Natural killer cell treated with Interleukin-12 subunit alpha and Interleukin-12 subunit beta and Interleukin-15 and Interleukin-18, amount 100 ng/mL, for 72 hours (primary cell): ENCODE measurements at places on chromosomes 3 and 15. TPM values are rescaled to one million over a fixed set of nuclear protein-coding genes. Genes with fewer than 3 reads are reported as not detected.
A peak's percentile ranks its signal among the peaks of the same experiment; 100 is the strongest.

DNA sequence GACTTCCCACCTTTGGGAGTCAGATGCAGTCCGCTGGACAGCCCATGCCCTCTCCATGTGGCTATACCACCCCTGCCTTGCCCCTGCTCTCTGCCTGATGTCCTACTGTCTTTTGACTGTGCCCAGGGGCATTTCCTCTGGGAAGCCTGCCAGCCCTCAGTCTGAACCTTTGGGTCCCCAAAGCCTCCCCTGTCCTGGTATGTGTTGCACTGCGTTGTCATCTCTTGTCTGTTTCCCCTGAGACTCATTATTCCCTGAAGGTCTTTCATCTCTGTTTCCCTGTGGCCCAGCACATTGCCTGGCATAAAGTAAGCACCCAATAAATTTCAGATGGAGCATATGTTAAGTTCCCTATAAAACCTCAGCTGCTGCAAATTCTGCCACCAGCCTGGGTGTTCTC, 236.6 kb upstream of the CTDSPL start:
- no peaks in the 10 kb centered on the region for H3K4me1 ChIP-seq
- no peak for DNase-seq
- H3K36me3 ChIP-seq = no peaks in the 10 kb centered on the region

- H3K4me3 ChIP-seq = no peak overlapping the region
- no peak overlapping the region for H3K27ac ChIP-seq
- no peaks in the 10 kb centered on the region for H3K4me1 ChIP-seq
- DNase-seq = no peak
These were observed 69.5 kb upstream of the PRICKLE2 start for GRCh38 chr3:64294771-64295170.

DNA sequence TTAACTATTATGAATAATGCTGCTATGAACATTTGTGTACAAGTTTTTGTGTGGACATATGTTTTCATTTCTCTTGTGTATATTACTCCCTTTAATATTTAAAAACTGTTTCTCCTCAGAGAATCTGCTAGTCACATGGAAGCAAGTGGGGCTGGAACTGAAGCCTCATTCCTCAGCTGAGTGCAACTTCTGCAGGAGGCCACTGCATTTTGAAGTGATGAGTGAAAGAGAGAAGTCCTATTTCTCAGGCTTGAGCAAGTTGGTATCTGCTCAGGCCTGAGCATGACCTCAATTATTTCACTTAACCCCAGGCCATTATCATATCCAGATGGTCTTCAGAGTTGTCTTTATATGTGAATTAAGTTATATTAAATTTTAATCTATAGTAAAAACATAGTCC, 11.5 kb downstream of the TLR9 start:
- H3K4me1 ChIP-seq = peaks cover 38% of the 10 kb centered on the region
- no peaks in the 10 kb centered on the region for H3K27me3 ChIP-seq
- no peak overlapping the region for H3K4me3 ChIP-seq
- no peak overlapping the region for H3K27ac ChIP-seq

GRCh38 chr15:71279757-71280141, 164.5 kb downstream of the THSD4 start:
- no peaks in the 10 kb centered on the region for H3K36me3 ChIP-seq
- no peak overlapping the region for H3K27ac ChIP-seq
- H3K4me3 ChIP-seq = no peak overlapping the region
- peaks cover 18% of the 10 kb centered on the region for H3K27me3 ChIP-seq

DNA sequence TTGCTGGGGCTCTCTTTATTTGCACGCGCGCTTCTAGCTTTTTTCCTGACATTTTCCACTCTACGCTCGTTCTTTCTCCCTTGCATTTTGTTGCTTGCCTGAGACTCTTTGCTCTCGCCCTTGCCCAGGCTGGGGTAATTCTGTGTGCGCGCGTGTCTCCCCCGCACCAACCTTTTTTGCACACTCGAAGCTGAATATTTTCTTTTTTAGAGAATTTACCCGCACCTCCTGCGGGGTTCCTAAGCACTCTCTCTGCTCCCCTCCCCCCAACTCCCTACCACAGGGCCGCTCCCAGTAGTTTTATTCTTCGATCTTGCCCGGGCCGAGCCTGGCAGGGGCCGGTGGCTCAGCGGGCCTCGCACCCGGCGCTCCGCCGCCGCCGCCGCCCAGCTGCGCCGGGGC, 732 bp downstream of the FAM43A start:
- no peak for DNase-seq
- peak overlapping the region; percentile 85 for H3K27ac ChIP-seq
- peak overlapping the region; percentile 92 for H3K4me3 ChIP-seq
- H3K4me1 ChIP-seq = peaks cover 61% of the 10 kb centered on the region

GRCh38 chr3:124362455-124362854, 367.8 kb upstream of the UMPS start:
- no peak for DNase-seq
- H3K36me3 ChIP-seq = no peaks in the 10 kb centered on the region

Gene C2CD4A
- total RNA-seq = not detected

Gene PRTG
- not detected for total RNA-seq

Gene CNTN6
- not detected for total RNA-seq

Gene PCCB
- total RNA-seq = 40.4 TPM

Gene DPH6
- 13.2 TPM for total RNA-seq
